Fibroblast of villous mesenchyme (primary cell): ENCODE measurements at places on chromosomes 11 and 22.

DNA sequence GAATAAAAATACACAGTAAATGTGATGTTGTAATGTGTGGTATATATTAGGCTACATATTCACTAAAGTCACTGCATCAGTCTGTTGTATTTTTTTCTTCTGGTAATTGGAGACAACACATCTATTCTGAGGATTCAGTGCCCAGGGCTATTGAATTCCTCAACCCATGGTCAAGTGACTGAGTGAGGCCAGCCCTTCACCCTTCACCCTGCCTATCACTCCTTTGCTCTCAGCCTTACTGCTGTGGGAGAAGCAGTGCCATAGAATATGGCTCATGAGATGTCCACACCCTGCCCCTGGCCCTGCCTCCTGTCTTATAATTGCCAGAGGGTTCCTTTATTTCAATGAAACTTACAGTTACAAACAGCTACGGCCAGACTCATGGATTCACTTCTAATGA is 295.6 kb downstream of the NTM start:
- DNase-seq, result no peak

DNA sequence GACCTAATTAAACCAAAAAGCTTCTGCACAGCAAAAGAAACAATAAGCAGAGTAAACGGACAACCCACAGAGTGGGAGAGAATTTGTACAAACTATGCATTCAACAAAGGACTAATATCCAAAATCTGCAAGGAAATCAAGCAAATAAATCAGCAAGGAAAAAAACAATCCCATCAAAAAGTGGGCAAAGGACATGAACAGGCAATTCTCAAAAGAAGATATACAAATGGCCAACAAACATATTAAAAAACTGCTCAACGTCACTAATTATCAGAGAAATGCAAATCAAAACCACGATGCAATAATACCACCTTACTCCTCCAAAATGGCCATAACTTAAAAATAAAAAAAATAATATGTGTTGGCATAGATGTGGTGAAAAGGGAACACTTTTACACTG is 5.2 kb downstream of the PLAAT5 start:
- DNase-seq, result no peak

- DNase-seq, result peak; percentile 81
Measured at GRCh38 chr11:14764579-14765527, 121.2 kb downstream of the PDE3B start.

DNA sequence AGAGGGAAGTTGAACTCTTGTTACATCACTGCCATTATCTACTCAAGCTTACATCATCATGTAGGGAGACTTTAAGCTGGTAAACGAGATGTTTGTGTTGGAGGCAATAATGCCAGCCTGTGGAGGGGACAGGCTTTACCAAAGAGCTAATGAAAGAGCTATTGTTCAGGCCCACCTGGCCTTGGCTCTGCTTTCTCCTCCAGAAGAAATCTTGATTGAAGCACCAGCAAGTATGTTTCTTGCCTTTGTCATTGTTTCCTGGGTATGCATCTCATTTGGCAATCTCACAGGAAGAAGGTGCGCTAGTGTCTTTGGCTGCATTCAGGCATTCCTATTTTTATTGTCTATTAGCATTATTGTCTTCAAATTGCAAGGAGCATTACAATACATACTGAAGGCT is 16.7 kb upstream of the CARD18 start:
- DNase-seq, result no peak

GRCh38 chr11:42823546-42823945 is 488.2 kb upstream of the API5 start:
- no peak for DNase-seq

DNA sequence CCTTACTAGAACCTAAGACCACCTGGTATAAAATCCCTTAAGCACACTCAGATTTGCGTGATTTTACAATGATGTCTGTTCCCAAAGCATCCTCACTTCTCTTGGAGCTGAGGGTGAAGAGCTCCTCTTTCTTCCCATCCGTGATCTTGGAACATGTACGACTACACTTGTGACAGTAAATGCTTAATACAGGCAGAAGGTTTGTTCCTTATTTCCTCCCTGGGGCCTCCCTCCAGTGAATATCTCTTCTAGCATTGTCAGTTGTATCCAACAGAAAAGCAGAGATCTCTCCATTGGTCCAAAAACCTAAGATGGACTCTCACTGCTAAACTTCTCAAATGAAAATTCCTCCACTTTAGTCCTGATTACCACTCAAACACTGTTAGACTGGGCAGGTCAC is 103.6 kb upstream of the VPREB1 start:
- DNase-seq, result no peak

DNA sequence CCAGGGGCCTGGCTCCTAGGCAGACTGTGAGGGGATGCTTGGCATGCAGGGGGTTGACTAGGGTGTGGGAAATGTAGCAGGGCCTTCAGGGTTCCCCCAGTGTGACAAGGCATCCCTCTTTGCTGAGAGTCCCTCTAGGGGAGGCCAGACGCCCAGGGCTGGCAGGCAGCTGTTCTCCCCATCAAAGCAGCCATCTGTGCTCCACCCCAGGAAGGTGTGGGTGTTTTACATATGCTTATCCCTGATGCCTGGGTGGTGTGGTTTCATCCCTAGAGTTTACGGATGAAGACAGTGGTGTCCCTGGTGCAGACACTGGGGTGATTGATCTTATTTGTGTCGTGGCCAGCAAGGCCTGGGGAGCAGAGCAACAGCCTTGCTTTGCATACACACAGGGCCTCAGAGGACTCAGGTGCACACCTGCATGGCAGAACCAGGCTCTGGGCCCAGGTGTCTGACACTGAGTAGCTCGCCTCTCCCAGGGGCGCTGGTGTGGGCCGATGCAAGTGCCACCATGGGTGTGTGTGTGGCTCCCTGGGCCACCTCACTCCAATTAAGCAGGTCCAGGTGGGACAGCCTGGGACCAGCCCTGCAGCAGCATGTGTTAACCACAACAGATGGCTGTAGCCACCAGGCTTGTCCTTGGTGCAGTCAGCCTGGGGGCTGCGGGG is 74.2 kb downstream of the MED15 start:
- DNase-seq, result no peak

- DNase-seq, result no peak
Measured at GRCh38 chr11:10646681-10647355, 46.7 kb downstream of the IRAG1 start.

- no peak for DNase-seq
Measured at GRCh38 chr11:11461473-11461872, 108.4 kb upstream of the CSNK2A3 start.
